Sigmoid colon (tissue), 7 donors: ENCODE measurements at places on chromosomes 1 and 21. TPM values are rescaled to one million over a fixed set of nuclear protein-coding genes. Genes with fewer than 3 reads are reported as not detected.

Gene EPHA8
- not detected for total RNA-seq

DNA sequence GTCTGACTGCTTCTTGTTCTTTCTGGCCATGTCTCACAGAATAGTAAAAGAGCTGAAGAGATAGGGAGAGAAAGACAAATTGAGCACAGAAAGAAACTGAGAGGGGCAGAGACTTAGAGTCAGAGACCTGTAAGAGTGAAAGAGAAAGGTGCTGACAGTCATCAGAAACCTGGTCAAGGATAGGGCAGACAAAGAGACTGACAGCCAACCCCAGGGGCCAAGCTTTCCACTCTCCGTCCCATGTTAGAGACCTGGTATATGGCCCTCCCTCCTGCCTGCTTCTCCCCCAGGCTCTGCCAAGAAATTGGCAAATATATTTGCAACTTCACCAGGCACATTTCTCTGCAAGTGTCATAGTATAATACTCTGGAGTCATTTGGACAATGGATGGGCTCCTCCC, 64.6 kb downstream of the RHBG start:
- H3K27me3 ChIP-seq = peaks cover 100% of the 10 kb centered on the region
- no peaks in the 10 kb centered on the region for H3K36me3 ChIP-seq
- H3K27ac ChIP-seq = no peak overlapping the region
- no peaks in the 10 kb centered on the region for H3K4me1 ChIP-seq
- no peak for DNase-seq

Gene NPHS2
- not detected for total RNA-seq

Gene RGS16
- total RNA-seq = 12.4 TPM

Gene C4BPB
- total RNA-seq = 0.71 TPM

DNA sequence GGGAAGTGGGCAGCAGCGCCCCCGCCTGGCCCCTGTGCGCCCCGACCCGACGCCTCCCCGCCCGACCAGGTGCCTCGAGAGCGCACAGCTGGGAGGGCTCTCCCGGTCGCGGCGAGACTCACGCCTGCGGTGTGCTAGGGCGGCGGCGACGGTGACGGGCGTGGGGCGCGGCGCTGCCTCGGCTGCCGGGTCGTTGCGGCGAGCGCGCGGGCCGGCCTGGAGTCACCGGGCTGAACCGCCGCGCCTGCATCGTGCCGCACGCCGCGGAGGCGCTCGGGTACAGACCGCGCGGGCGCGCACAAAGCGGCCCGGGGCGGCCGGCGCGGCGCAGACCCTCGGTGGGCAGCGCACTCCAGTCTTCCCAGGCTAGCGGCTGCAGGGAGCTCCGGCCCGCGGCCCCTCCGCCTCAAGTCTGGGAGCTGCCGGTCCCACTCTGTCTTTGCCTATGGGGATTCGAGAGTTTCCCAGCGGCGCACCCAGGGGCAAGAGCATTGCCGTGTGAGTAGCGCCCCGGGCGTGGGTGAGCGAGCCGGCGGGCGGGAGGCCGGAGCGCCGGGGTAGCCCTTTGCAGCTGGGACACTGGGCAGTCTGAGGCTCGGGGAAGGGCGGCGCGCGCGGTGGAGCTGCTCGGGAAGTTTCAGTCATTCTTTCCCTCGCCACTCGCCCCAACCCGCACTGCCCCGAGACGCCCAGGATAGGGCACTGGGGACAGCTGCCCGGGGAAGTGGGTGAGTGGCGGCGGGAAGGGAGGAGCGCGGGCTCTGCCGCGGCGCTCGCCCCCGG, at the start of gene SLC35F3:
Gene SLC35F3, plus strand, starts transcription at position 44 of the 783 bp plus-strand sequence.
- peaks cover 15% of the 10 kb centered on the region for H3K27me3 ChIP-seq
- no peak within 1 kb of the TSS for H3K27ac ChIP-seq
- H3K4me3 ChIP-seq = no peak within 1 kb of the TSS
- no peaks in the 10 kb centered on the region for H3K4me1 ChIP-seq
- DNase-seq = no peak

Gene DNAJC11
- 21.2 TPM for total RNA-seq

DNA sequence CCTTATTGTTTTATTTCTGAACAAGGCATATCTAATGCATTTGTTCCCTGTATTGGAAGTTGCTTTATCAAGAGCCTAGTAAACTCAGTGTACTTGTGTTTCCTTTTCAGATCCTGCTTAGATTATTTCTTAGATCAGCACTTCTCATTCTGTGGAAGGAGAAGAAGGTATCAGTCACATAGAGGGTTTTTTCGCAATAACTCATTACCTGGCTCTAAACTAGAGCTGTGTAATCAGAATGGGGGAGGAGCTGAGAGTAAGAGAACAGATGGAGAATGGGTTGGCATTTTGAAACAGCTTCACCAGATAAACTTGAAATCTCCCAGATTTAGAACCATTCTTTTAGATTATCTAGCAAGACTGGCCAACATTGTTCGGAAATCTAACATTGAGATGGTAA, 11.0 kb downstream of the AHCYL1 start:
- H3K4me3 ChIP-seq = no peak overlapping the region
- H3K36me3 ChIP-seq = no peaks in the 10 kb centered on the region
- peaks cover 91% of the 10 kb centered on the region for H3K4me1 ChIP-seq
- peak overlapping the region; percentile 77 for H3K27ac ChIP-seq

Gene FCGR3A
- total RNA-seq = 19.3 TPM

GRCh38 chr1:45854724-45855123, 51.3 kb downstream of the MAST2 start:
- DNase-seq = no peak
- no peaks in the 10 kb centered on the region for H3K36me3 ChIP-seq
- H3K4me3 ChIP-seq = no peak overlapping the region

- H3K4me3 ChIP-seq = no peak within 1 kb of the TSS
- no peak within 1 kb of the TSS for H3K27ac ChIP-seq
- no peaks in the 10 kb centered on the region for H3K4me1 ChIP-seq
- H3K27me3 ChIP-seq = peaks cover 2% of the 10 kb centered on the region
- no peak for DNase-seq
- no peaks in the 10 kb centered on the region for H3K36me3 ChIP-seq
These were observed at the start of gene S100A7 for GRCh38 chr1:153460551-153460950. Gene S100A7, minus strand, starts transcription at chr1:153460651. Its CDS starts 1,638 bp downstream, at chr1:153459013.

- no peaks in the 10 kb centered on the region for H3K36me3 ChIP-seq
- H3K4me1 ChIP-seq = peaks cover 11% of the 10 kb centered on the region
- no peak overlapping the region for H3K4me3 ChIP-seq
These were observed 90.7 kb downstream of the GPR88 start for GRCh38 chr1:100628631-100629081.

GRCh38 chr1:237998581-237998980, 107.9 kb upstream of the ZP4 start:
- no peaks in the 10 kb centered on the region for H3K36me3 ChIP-seq
- H3K4me1 ChIP-seq = no peaks in the 10 kb centered on the region
- H3K4me3 ChIP-seq = no peak overlapping the region
- no peak overlapping the region for H3K27ac ChIP-seq
- H3K27me3 ChIP-seq = no peaks in the 10 kb centered on the region
- DNase-seq = no peak
